Ammon's horn (tissue), 1 donor: ENCODE measurements at places on chromosomes 5 and 9.

GRCh38 chr9:33908749-33909148 lies 91.8 kb downstream of the UBE2R2 start:
- no peak for DNase-seq

- DNase-seq: no peak
These were observed 280.2 kb downstream of the CDK5RAP2 start for GRCh38 chr9:120299785-120300184.

- DNase-seq: no peak
These were observed 77.9 kb upstream of the DAB2 start for GRCh38 chr5:39502704-39503103.

- no peak for DNase-seq
These were observed 533.4 kb downstream of the PTPRD start for GRCh38 chr9:10079284-10079964.

GRCh38 chr5:156476678-156477077 lies 149.7 kb downstream of the SGCD start:
- no peak for DNase-seq

GRCh38 chr5:151284392-151284967 lies 19.1 kb downstream of the SLC36A3 start:
- DNase-seq: no peak

- DNase-seq: no peak
These were observed 58.0 kb upstream of the JAK2 start for GRCh38 chr9:4927043-4927471.

- peak; percentile 81 for DNase-seq
These were observed 3.2 kb upstream of the NFX1 start for GRCh38 chr9:33287087-33287490.

DNA sequence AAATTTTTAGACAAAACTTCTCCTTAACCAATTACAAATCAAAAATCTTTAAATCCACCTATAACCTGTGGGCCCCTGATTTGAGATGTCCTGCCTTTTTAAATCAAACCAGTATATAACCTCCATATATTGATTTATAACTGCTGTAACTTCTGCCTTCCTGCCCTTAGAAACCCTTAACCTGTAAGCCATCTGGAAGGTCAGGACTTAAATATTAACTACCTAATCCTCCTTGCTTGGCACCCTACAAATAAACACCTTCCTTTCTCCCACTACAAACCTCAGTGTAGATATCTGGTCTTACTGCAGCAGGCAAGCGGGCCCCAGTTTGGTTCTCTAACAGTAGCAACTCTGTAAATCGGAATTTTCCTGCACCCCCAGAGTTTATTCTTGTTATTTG lies 83.9 kb downstream of the MTREX start:
- no peak for DNase-seq

DNA sequence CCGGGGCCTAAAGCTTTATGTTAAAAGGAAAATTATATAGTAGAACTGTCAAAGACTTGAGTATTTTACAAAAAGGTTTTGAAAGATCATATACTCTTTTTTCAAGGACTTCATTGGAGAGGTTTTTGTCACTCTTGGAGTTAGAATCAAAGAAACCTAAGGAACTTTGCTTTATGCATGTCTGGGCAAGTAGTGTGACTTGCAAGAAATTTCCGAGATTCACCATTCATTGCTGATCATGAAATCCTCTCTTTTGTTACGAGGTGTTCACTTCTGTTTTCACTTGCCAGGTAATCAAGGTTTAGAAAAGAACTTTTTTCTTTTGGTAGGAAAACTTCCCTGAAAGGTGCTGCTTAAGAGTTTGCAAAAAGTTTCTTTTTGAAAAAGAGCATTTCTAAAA lies 64.8 kb downstream of the NUP214 start:
- no peak for DNase-seq

DNA sequence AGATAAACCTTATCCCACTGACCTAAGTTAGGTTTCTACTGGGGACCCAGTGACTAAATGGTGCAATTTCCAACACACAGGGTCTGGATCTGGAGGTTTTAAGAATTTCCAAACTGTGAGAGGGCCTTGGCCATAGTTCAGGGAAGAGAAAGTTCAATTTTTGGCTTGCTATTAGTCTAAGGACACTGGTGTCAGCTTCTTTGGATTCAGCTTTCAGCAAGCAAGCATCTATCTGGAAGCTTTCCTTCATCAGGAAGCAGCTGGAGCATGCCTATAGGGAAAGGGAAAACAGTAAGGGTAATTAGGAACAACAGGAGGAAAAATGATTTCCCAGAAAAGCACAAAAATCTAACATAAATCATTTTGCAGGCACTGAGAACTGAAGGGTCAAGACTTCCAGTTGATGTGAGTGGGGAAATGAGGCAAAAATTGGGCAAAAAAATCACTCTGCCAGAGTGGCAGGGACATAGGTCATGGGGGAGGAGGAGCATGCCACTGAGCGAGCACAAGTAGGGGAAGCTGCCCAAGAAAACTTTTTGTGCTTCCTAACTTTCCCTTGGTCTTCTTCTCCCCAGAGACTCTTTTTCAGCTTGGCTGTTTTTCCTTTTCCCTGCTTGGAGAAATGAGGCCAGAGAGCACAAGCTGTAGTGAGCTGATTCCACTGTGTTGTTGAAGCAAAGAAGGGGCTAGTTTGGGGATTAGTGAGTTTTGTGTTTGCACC lies 299.6 kb downstream of the FGF10 start:
- DNase-seq: no peak

- no peak for DNase-seq
These were observed 13.5 kb upstream of the AGXT2 start for GRCh38 chr5:35061211-35061770.

DNA sequence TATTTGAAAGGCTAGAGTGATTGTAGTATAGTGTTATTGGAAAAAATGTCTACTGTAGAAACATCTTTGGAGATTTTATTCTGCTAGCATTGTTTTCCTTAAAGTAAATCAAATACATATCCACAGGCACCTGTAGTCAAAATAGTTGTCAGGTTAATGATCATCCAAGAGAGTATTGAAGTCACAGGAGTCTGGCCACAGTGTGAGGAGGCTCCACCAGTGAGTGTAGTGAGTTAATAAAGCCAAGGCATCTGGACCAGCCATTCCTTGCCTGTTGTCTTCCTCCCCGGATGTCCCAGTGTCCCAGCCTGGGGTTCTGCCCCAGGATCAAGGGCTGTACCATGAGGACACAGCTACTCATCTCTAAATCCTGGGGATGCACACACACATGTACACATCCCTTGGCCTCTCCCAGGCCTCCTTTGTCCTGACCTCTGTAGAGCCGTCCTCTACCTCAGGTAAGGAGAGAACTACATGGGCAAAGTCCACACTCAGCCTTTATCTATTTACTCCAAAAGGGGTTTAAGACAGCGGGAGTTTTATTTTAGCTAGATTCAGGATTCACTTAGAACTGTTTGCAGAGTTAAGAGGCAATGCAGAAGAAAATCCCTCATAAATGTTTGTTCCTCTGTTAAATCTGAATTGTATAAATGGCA lies 3.7 kb downstream of the PIK3R1 start:
- no peak for DNase-seq

DNA sequence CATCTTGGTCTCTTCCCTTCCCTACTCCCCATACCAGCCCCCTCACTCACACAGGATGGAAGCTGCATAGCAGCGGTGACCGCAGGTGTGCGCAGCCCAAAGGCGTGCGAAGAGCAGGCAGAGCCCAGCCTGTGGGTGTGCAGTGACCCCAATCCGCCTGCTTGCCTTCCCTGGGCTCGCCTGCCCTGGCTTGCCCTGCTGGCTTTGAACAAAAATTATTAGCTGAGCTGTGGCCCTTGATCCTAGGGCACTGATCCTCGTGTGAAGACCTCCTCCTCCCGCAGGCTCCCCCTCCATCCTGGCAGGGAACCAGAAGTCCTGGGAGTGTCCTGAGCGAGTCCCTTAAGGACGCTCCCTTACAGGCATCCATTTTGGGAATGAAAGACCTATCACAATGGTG lies 31.9 kb downstream of the MORN5 start:
- DNase-seq: no peak

GRCh38 chr5:131677115-131677514 lies 42.1 kb upstream of the RAPGEF6 start:
- no peak for DNase-seq

DNA sequence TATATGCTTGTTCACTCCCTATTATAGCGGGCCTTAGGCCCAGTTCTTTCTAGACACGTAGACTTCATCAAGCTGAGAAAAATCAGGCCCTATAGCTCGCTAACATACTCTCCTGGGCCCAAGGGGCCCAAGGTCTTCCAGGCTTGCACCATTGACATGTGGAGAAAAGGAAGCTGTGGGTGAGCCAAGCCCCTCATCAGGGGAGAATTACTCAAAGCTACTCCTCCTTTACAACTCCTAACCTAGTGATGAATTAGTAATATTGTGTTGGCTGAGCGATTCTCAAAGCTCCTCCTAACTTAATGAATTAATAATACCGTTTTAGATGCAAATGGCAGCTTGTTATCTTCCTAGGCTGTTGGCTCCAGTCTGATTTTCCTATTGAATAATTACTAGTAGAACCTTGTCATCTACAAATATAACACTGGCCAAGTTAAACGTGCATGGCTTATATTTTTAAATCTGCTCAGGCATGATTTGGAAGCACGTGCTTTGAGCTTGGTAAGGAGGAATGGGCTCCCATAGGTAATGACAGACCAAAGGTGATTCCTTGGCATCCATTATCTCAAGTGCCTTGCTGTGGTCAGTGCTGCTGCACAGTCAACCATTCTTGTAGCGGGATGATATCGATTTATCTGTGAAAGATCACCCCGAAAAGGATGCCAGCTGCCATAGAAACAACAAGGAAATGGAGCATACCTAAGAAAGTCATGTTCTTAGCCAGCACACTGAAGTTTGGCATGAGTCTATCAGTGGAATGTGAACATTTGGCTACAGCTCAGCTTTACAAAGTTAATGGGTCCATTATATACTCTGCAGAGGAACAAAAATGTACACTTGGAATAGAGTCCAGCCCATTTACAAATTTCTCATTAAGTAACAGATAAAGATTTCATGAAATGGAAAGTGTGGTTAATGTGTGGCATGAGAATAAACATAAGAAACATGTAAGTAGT lies 23.8 kb downstream of the LVRN start:
- DNase-seq: no peak

DNA sequence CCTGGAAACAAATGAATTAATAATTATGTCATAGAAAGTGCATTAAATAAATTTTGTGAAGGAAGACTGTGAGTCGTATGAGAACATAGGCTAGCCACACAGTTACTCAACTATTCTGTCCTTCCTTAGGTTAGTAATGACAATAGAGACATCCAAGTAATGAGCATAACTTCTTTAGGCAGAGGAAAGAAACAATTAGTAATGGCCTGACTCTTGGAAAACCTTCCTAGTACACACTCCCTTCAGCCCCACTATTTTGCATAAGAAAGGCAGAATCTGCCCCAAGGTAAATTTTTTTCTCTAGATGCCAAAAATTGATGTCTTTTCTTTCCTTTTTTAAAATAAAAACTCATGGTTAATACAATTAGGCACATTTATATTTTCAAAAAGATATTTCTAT lies 1619.0 kb upstream of the WWC1 start:
- no peak for DNase-seq

- no peak for DNase-seq
These were observed 373.3 kb upstream of the KLF4 start for GRCh38 chr9:107862881-107863280.
